Hematopoietic multipotent progenitor cell treated with erythropoietin and hydrocortisone succinate and interleukin-3 and kit ligand, for 15 days (in vitro differentiated cells): ENCODE measurements at places on chromosomes 11 and 22.

DNA sequence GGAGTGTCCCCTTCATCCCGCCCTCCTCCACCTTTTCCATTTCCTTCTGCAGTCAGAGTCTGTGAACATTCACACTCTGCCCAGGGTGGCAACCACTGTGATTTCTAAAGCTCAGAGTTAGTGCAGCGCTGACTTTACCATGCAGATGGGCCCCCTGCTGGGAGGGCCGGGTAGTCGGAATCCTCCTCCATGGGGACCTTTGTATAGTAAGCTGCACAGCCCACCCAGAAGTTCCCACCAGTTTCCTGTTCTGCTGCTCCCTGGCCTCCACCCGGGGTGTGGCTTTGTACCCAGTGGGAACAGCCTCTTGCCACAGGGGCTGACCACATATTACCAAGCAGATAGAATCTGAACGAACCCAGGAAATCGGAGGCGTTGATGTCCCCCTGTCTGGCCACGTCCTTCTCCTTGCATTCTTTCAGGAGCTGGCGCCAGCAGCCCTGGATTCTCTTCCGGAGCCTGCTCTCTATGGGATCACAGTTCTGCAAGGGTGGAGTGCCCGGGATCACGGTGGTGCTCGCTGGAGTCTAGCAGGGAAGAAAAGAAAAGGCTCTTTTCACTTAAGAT, 125.3 kb downstream of the MPPED1 start:
- no peak for DNase-seq

DNA sequence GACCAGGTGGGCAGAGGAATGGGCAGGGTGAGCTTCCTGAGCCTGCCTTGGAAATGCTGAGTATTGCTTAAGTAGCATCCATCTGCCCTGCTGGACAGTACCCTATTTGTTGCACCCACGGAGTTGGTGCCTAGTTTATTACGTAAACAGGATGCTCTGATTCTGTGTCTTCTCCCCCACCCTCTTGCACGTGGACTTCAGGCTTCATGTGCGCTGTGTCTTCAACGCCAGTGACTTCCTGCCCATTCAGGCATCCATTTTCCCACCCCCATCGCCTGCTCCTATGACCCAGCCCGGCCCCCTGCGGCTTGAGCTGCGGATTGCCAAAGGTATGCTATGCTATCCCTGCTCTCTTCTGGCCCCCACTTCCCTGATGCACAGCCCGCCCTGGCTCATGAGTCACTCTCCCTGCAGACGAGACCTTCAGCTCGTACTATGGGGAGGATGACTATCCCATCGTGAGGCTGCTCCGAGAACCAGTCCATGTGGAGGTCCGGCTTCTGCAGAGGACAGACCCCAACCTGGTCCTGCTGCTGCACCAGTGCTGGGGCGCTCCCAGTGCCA, 5.7 kb downstream of the ZP1 start:
- no peak for DNase-seq

DNA sequence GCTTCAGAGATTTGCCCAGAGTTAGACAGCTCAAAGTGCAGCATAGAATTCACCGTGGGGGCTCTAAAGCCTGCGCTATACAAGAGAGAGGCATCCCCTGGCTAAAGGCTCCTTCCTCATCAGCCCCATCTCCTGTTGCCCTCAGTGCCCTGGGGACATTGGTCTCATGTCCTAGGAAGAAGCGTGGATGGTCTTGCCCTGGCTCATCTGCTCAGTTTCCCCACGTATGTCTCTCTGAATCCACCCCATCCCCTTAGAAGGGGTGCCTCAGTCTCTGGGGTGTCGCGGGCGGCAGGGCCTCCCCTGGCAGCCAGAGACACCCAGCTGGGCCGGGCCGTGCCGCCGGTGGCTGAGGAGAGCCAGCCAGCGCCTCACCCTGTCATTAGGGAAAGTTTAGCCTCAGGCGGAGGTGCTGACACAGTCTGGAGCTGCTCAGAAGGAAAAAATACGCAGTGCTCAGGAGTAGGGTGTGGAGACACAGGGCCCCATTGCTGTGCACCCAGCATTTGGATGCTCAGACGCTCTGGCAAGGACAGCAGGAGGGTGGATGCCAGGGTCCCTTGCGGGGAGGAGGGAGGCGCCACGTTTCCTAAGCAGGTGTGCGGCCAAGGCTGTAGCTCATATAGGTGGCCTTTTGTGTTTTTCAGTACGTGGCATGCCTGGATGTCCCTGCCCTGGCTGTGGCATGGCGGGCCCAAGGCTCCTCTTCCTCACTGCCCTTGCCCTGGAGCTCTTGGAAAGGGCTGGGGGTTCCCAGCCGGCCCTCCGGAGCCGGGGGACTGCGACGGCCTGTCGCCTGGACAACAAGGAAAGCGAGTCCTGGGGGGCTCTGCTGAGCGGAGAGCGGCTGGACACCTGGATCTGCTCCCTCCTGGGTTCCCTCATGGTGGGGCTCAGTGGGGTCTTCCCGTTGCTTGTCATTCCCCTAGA, 1.3 kb downstream of the SLC39A13 start:
- no peak for DNase-seq

DNA sequence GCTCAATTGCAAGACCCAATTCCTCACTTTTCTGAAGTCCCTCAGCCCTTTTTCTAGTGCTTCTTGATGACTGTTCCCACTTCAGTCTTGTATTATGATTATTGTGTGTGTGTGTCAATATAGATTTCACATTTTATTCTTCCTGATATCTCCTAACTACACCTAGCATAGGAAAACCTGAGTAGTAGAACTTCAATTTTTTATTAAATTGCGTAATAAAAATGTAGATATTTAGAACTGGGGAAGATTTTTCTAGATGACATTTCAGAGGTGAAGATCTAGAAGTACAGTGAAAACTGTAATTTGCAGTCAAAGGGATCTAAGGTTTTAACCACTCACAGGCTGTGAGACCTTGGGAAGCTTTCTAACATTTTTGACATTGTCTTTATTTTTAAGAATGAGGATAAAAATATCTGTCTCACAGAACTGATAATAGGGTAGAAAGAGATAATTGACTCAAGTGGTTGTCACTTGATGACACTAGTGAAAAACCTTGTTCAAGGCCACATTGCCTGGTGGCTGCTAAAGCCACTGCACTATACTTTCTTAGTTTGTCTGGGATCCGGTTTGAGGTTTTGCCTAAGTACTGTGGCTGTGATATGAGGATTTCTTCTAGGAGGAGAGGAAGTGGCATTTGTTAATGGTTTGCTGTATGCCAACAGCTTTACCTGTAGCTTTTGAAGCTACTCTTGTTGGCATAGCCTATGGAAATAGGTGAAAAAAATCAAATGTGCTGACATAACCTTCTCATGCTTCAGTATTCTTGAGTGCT, 32.2 kb upstream of the SESN3 start:
- DNase-seq, result no peak

- DNase-seq, result no peak
These were observed 11.2 kb upstream of the RAB3IL1 start for GRCh38 chr11:61928606-61929005.

DNA sequence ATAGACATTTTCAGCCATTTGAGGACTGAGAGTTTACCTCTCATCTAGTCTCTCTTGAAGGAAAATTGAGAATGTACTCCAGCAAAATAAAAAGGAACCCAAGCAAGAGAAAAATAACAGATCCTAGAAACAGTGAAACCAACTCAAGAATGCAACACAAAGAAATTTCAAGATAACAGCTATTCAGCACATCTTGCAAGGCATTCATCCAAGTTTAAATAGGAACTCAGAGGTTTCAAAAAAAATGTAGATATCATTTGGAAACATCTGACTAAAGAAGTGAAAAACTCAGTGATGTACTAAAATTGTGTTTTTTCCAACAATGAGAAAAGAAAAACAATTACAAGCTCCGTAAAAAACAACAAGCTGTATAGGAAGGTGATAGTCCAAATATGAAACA, 76.4 kb downstream of the TMEM135 start:
- no peak for DNase-seq

DNA sequence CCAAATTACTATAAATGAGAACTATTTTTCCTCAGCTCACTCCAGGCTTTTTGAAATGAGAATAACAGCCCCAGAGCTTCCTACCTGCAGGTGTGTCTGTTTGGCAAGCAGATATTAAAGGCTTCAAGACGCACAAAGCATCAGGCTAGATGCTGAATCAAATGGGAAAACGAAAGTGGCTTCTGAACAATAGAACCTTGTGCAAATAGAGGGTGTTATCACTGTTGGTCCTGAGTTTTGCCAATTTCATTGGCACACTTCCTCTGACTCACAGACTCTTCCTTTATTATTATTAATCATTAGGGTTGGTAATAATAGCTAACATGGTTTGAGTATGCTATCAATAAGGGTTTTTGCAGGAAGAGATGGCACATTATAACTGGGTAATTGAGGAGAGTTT, 13.4 kb downstream of the SYT13 start:
- no peak for DNase-seq

DNA sequence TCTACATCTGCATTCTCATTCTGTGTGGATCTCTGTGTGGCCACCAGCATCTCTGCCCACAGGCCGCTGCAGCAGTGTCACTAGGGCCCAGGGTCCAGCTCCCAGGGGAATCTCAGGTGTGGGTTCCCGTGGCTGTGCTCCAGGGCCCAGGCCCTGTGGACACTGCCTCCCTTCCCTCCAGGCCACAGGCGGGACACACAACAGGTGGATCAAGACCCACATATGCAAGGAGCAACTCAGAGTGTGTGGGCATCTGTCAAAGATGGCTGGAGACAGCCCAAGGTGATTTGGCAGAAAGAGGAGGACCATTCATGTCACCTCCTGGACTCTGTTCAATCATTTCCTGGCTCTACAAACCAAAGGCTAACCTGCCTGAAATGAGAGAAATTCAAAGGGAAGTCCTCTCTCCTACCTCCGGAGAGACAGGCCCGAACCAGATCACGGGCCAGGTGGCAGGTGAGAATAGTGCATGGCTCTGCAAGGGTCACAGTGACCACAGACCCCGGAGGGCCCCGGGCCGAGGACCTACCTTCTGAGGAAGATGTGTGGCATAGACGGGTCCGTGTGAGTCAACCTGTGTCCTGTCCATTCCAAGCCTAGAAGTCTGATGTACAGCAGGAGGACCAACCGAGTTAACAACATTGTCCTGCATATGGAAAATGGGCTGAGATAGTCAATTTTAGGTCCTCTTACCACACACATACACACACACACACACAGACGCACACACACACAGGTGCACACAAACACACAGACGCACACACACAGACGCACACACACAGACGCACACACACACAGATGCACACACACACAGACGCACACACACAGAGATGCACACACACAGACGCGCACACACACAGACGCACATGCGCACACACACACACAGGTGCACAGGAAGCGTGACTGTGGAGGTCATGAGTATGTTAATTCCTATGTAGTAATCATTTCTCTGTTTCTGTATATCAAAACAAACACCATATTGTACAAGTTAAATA, 1068.5 kb downstream of the BRD1 start:
- no peak for DNase-seq

GRCh38 chr22:28978158-28978557, 83.5 kb downstream of the C22orf31 start:
- DNase-seq, result no peak

- DNase-seq, result no peak
These were observed 34.0 kb downstream of the SIK3 start for GRCh38 chr11:117064275-117064674.

GRCh38 chr11:40826601-40827000, 632.9 kb downstream of the LRRC4C start:
- no peak for DNase-seq

DNA sequence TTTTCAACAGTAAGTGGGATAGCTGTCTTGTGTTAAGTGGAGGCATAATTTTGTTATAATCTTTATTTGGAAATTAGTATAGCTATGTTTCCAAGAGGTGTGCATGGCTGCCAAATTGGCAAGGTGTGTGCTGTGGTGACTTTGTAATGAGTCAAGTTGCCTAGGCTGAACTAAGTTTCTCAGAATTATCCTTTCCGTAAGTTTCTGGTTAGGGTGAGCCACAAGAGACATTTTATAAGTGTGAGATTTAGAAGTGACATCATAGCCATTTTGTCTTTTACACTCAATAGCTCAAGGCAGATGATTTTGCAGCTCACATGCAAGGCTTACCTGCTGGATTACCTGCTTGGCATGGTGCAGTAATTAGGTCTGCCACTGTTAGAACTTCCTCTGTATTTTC, 90.3 kb downstream of the C11orf87 start:
- DNase-seq, result no peak

GRCh38 chr22:45298934-45299505, 10.7 kb upstream of the FAM118A start:
- DNase-seq, result no peak

- no peak for DNase-seq
These were observed 3.9 kb downstream of the FERMT3 start for GRCh38 chr11:64210301-64211020.

DNA sequence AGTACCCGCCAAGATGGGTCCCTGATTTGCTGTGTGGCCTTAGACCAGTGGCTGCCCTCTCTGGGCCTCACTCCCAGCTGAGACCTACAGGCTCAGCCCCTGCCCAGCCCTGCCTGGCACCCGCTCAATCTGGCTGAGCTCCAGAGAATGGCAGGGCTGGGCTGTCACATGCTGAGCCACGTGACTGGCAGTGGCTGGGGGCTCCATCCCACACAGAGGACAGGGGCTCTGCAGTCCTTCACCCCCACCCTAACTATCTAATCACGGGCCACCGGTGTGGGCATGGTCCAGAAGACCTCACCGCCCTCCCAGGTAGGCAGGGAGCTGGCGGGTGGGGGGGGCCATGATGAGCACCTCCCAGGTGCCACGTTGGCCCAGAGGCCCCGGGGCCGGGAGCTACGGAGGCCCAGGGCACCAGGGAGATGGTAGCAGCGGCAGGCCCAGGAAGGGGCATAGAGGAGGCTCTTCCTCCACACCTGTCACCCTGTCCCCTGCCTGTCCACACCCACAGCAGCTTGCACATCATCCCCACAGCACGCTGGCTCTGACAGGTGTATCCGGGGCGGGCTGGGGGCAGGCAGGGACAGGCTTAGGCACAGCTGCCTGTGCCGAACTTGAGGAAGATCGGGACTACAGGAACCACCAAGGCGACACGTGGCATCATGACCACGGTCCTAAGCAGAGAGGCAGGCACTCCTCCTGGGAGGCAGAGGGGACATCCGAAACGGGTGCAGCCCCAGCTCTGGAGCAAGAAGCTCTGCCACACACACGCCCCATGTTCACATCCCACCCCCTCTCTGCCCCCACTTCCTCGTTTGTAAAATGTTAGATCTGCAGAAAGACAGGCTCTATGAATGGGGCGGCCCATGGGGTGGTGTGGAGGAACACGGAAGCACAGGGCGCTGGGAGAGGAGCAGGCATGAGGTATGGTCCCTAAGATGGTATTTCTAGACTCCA, 1.5 kb upstream of the ALDH3B1 start:
- peak; percentile 86 for DNase-seq

- DNase-seq, result no peak
These were observed 10.7 kb upstream of the SERPING1 start for GRCh38 chr11:57586711-57587245.

GRCh38 chr11:109849946-109850345, 243.2 kb upstream of the ZC3H12C start:
- no peak for DNase-seq
